Muscle of leg (tissue), 16 donors: ENCODE measurements at places on chromosomes 1 and 21.
A peak's percentile ranks its signal among the peaks of the same experiment; 100 is the strongest.

GRCh38 chr1:16009030-16009460, 5.0 kb downstream of the SRARP start:
- peak; percentile 78 for DNase-seq

DNA sequence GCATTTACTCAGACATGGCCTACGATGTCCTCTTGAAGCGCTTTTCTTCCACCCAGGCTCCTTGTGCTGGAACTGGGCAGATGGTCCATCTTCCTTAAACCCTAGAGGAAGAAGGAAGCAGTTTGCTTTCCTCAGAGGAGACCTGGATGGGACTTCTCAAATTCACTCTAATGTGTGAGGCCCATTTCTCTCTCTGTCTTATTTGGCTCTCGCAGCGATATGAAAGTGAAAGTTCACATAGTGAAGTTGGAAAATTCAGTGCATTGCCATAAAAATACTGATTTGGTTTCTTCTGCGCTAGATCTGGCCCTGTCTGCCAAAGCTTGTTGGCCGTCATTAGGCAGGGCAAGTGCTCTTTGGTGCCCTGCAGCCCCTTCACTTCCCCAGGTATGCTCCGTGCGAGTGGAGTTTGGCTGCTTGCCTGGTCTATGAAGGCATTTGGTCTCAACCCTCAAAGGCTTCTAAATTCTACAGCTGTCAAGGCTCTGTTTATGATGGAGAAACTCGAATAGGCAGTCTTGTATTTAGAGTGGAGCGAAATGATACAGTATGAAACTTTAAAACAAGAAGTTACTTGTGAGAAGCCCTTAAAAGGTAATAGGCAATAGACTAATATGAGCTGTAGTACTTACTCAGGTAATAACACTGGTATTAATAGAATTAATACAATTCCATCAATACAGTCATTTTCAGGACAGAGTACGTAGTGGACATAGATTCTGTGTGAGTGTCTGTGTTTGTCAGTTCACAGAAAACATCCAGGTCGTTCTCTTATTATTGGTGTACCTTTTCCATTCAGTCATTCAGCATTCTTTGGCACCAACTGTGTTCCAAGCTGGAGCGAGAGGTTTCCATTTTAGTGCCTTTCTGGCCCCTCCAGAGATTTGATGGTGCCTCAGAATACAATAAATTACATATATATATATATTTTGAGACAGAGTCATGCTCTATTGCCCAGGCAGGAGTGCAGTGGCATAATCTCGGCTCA, 20.5 kb downstream of the SZRD1 start:
- peak; percentile 91 for DNase-seq

GRCh38 chr1:225425201-225425786, 2.5 kb downstream of the LBR start:
- DNase-seq = no peak

GRCh38 chr1:244231193-244231571, 180.1 kb downstream of the ZBTB18 start:
- DNase-seq = no peak

DNA sequence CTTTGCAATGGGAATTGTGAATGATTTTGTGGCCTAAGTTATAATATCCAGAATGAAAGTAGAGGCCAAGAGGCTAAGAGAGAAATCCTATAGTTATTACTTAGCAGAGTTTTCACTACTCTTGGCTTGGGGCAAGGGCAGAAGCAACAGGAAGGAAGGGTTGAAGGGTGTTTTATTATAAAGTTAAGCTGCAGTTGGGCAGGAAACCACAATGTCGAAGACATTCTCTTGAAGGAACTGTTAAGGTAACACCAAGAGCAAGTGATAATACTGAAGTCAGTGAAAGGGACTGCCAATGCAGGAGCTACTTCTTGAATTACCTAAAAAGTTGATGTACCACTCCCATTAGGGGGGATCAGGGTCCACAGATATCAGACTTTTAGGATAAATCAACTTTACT, 8.3 kb downstream of the XCL2 start:
- DNase-seq = peak; percentile 42
